ENCODE measurements at places on chromosomes 2 and 18.

- no peak for DNase-seq
- no peaks in the 10 kb centered on the region for H3K4me1 ChIP-seq
- H3K27ac ChIP-seq, result no peak overlapping the region
- H3K36me3 ChIP-seq, result no peaks in the 10 kb centered on the region
Observed at GRCh38 chr2:53432936-53433335, 334.7 kb upstream of the CHAC2 start.

GRCh38 chr2:166573391-166573790 is 79.3 kb upstream of the SCN7A start:
- no peaks in the 10 kb centered on the region for H3K27me3 ChIP-seq
- no peak for DNase-seq
- no peak overlapping the region for H3K4me3 ChIP-seq
- no peaks in the 10 kb centered on the region for H3K36me3 ChIP-seq
- H3K27ac ChIP-seq, result no peak overlapping the region

DNA sequence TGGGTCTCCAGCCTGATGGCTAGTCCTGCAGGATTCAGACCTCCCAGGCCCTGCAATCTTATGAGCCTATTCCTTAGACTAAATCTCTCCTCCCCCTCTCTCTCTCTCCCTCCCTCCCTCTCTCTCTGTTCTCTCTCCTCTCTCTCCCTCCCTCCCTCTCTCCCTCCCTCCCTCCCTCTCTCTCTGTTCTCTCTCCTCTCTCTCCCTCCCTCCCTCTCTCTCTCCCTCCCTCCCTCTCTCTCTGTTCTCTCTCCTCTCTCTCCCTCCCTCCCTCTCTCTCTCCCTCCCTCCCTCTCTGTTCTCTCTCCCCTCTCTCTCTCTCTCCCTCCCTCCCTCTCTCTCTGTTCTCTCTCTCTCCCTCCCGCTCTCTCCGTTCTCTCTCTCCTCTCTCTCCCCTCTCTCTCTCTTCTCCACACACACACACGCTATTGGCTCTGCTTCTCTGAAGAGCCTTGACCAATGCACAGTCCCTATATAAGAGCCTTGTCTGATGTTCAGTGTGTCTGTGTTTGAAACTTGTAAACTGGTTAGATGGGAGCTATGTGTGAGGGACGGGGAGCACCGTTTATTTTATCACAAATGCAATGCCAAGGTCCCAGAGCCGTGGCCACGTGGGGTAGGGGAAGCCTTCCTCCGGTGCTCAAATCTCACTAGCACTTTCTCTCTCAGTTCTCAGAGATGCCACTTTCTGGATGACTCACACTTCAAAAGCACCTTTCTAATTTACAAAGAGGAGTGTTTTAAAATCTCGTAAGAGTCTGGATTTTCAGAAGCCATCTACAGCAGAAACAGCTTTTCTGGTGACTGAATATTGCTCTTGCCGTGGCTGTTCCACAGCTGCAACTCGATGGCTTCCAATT is 9.4 kb upstream of the PRLH start:
- DNase-seq, result no peak
- H3K36me3 ChIP-seq, result no peaks in the 10 kb centered on the region
- H3K27ac ChIP-seq, result no peak overlapping the region
- H3K27me3 ChIP-seq, result peaks cover 30% of the 10 kb centered on the region
- no peak overlapping the region for H3K4me3 ChIP-seq

DNA sequence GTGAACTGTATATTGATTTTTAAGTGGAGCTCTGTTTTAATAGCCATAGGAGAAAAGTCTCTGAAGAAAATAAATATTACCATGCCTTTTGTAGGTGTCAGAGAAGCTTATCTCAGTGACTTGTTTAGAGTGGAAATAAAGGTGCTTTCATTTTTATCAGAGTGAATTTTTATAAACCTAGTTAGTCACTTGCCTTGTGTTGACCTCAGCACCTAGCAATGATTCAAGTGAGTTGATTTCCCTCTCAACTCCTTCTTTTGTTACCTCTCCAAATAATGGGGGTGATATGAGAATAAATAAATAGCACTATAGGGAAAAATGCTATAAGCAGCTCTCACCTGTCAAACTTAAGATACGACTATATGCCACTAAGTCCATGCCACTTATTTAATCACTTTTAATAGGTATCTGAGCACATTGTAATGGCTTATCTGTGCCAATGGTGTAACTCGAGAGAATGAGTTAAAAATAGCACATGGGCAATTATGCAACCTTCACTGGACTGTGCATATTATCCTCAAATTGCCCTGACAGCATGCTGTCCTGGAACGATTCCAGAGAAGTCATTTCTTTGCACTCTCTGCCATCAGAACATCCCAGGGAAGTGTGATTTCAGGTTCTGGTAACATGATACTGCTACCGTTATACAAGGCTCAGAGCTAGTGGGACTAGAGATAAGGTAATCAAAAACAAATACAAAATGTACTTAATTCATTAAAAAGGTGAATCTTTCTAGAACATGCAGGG is 290.8 kb downstream of the CCDC85A start:
- H3K4me1 ChIP-seq, result no peaks in the 10 kb centered on the region
- no peaks in the 10 kb centered on the region for H3K36me3 ChIP-seq
- H3K27me3 ChIP-seq, result no peaks in the 10 kb centered on the region
- no peak overlapping the region for H3K4me3 ChIP-seq

DNA sequence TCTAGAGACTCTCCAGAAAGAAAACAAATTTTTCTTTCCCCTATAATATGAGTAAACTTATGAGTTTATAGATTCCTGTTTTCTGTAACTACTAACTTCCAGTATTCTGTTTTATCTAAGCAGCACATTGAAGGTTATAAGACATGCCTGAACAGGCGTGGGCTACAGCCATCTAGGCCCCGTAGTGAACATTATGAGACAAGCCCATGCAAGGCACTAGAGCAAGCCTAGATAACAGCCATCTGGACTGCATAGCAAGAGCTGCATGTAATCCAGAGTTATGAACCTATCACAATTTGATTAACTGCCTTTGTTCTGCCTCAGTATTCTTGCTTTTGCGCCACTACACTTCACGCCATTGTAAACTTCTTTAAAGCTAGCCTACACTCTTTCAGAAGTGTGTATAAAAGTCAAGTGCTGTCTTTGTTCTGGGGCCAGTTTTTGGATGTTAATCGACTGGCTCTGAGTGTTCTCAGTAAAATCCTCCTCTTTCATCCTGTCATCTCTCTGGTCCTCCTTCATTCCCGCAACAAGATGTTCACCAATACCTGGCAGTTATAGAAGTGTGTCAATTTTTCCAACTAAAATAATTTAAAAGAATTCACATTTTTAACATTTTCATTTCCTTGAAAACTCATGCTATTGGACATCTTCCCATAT is 3.0 kb upstream of the SULT1C3 start:
- H3K27me3 ChIP-seq, result peaks cover 9% of the 10 kb centered on the region
- H3K27ac ChIP-seq, result no peak overlapping the region
- H3K4me3 ChIP-seq, result no peak overlapping the region
- no peaks in the 10 kb centered on the region for H3K36me3 ChIP-seq
- no peaks in the 10 kb centered on the region for H3K4me1 ChIP-seq

- peaks cover 4% of the 10 kb centered on the region for H3K36me3 ChIP-seq
- H3K27ac ChIP-seq, result no peak overlapping the region
- no peaks in the 10 kb centered on the region for H3K4me1 ChIP-seq
- H3K4me3 ChIP-seq, result no peak overlapping the region
- no peaks in the 10 kb centered on the region for H3K27me3 ChIP-seq
Observed at GRCh38 chr2:134463699-134464022, 209.8 kb downstream of the MGAT5 start.

DNA sequence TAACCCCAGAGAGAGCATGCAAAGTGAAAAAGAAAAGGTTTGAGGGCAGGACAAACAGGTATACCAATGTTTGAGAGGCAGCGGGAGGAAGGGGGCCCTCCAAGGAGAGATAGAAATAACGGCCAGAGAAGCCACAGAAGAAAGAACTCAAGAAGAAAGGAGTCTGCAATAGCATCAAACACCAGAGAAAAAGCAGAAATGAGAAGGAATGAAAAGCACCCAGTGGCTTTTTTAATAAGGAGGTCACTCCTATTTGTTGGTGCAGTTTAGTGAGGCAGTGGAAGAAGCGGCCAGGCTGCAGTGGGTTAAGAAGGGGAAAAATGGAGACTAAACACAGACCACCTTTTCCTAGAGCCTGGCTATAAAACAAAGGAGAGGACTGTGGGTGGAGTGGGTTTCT is 177.2 kb downstream of the THADA start:
- peaks cover 2% of the 10 kb centered on the region for H3K36me3 ChIP-seq
- DNase-seq, result no peak
- H3K27ac ChIP-seq, result no peak overlapping the region

DNA sequence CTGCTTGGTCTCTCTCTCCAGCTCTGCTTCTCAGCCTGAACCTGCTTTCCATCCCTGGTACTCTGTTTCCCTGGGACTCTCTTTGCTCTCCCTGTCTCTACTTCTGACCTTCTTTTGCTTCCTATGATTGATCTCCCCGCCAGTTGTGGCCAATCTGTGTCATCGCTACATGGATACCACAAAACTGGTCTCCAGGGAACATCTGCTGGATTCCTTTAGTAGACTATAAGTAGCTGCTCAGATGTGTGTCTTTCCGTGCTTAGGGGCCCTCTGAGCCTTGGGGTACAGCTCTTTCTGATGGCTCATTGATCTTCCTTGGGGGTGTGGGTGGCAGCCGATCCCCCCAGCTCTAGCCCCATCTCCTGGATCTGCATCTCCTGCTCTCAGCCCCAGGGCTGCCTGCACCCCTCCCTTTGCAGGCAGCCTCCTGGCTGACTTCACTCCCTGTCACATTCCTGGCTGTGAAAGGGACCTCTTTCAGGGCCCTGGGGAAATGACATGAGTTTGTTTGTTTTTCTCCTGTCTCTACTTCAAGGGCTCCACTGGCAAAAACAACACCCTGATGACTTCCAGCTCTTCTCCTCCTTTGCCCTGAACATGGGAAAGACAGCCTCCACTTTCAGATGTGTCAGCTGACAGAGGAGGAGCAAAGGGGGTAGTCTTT is 333.7 kb downstream of the CYP26B1 start:
- DNase-seq, result no peak
- H3K4me1 ChIP-seq, result no peaks in the 10 kb centered on the region
- H3K27ac ChIP-seq, result no peak overlapping the region
- peaks cover 6% of the 10 kb centered on the region for H3K27me3 ChIP-seq
- no peaks in the 10 kb centered on the region for H3K36me3 ChIP-seq
- H3K4me3 ChIP-seq, result no peak overlapping the region

- no peak overlapping the region for H3K4me3 ChIP-seq
- H3K36me3 ChIP-seq, result no peaks in the 10 kb centered on the region
- H3K4me1 ChIP-seq, result peaks cover 15% of the 10 kb centered on the region
- no peak for DNase-seq
- no peaks in the 10 kb centered on the region for H3K27me3 ChIP-seq
Observed at GRCh38 chr2:189298038-189298437, 118.5 kb upstream of the COL5A2 start.

DNA sequence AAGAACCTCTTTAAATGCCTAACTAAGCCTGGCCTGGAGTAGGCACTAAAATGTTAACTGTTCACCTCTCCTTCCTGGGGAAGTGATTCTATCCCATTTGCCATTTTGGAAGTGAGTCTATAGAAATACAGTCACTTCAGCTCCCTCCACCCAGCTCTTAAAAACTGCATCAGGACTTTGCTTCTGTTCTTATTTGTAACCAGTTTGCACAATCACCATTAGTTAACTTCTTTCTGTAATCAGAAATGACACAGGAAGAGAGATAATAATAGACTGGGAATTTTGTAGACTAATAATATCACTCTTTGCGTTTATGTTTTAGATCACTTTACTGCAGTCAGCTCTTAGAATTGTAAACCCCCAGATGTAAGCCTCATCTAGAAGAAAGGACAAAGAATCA is 16.0 kb upstream of the MARCO start:
- H3K4me3 ChIP-seq, result no peak overlapping the region
- H3K27me3 ChIP-seq, result peaks cover 21% of the 10 kb centered on the region
- DNase-seq, result no peak
- peaks cover 2% of the 10 kb centered on the region for H3K4me1 ChIP-seq
- no peaks in the 10 kb centered on the region for H3K36me3 ChIP-seq
- H3K27ac ChIP-seq, result no peak overlapping the region

Data from effector memory CD8-positive, alpha-beta T cell (primary cell).